Suppressor macrophage treated with lipopolysaccharide for 1 hour (primary cell): ENCODE measurements at places on chromosomes 2 and 18.

GRCh38 chr18:25453556-25454269 is 101.7 kb upstream of the ZNF521 start:
- DNase-seq: peak; percentile 49

DNA sequence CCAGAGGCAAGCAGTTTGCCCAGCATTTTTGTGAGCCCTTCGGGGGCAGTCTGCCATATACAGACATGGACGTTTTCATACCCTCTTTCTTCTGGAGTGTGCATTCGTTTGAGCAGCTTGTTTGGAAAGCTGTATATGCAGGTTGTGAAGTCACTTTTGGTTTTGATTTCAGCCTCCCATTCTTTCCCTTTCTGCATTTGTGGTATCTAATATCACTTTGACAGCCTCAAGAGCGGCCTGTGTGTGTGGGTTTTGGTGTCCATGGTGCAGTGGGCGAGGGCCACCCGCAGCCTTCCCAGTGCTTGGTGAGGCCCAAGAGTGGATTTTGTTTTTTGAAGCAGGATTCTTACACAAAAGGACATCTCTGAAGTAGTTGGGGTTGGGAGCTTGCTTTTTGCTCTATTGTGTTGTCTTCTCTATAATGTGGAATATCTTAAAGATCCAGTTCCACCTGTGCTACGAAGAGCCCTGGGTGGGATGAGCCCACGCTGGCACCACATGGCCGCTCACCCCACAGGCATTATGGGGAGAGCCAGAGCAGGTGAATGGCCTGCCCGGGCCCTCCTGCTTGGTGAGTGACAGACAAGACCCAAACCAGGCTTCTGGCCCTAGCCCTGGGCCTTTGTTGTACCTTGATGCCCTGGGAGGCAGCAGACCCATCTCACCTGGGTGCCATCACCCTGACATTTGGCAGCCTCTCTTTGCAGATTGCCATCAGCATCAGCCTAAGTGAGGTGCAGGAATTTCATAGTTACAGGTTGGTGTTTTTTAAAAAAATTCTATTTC is 29.5 kb downstream of the INPP4A start:
- DNase-seq: no peak

- no peak for DNase-seq
Measured at GRCh38 chr2:149160195-149160594, 121.7 kb downstream of the LYPD6B start.

DNA sequence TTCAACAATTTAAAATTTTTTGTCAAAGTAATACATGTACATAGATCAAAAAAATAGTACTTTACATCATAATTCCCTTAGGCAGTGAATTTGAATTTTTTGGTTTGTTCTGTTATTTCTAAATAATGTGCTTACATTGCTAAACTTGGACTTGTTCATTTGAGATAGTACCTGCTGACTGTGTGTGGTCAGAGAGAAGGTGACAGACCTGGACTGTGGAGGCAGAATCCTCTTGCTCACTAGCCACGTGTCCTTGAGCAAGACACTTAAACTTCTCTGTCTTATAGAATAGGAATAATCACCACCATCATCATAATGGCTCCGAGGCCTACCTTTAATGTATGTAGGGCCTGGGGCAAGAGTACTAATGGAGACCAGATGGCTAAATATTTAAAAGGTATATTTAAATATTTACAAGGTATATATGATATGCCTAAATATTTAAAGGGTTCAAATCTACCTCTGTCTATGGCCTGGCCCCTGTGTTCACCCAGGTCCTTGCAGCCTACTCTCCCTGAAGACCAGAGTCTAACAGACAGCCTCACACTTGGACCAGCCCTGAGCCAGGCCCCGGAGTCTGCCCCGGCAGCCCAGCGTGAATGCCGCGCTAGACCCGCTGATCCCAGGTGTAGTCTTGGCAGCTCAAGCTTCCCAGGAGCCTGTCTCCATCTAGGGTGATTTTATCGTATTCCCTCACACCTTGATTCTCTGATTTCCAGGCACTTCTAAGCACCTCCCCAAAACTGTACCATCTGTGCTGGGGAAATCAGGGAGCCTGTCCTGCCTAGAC is 33.5 kb downstream of the ZNF532 start:
- DNase-seq: no peak

GRCh38 chr2:228016402-228016801 is 145.0 kb downstream of the DAW1 start:
- DNase-seq: no peak

DNA sequence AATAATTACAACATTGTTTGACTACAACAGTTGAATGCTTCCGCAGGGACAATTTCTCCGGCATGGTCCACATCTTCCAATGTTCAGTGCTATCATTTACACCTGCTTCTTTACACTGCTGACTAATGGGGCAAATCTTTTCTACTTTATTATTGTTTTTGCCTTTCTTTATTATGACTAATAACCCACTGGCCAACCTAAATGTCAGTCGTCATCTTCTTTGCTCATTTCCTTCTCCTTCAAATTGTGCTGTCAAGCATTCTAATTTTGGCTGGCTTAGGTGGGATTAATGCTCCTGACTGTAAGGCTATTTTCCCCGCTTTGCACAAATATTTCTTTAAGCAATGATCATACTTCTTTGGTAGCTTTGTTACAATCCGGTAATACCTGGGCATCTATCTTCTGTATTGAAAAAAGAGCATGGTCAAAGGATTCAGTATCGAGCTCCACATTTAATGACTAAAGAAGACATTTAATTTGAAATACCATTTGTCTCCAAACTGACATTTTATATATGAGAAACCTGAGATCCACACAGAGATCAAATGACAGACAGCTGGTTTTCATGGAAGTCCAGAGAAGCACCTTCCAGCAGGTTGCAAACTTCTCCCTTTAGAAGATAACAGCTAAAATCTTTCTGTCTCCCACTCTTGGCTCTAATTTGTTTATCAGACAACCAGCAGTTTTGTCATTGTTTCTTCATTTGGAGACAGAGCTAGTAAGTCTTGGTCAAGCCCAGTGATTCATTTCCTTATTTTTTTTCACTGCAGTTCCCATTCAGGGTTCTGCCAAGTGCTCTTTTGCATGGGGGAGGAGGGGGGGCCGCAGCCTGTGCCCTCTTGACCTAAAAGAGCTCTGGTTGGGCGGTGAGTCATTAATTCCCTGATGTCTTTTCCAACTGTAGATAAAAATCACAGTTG is 132.9 kb downstream of the SOCS6 start:
- peak; percentile 95 for DNase-seq

DNA sequence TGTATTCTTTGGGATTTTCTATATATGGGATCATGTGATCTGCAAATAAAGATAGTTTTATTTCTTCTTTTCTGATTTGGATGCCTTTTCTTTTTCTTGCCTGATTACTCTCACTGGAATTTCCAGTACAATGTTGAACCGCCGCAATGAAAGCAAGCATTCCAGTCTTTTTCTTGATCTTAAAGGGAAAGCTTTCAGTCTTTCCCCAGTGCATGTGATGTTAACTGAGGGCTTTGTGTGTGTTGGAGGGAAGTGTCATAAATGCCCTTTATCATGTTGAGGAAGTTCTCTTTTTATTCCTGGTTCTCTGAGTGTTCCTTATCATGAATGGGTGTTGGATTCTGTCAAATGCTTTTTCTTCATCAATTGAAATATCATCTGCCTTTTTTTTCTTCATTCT is 16.9 kb upstream of the CYBRD1 start:
- DNase-seq: peak; percentile 17

GRCh38 chr2:161474920-161475319 is 58.8 kb downstream of the TBR1 start:
- no peak for DNase-seq

- DNase-seq: no peak
Measured at GRCh38 chr2:18907937-18908336, 318.6 kb upstream of the NT5C1B start.

DNA sequence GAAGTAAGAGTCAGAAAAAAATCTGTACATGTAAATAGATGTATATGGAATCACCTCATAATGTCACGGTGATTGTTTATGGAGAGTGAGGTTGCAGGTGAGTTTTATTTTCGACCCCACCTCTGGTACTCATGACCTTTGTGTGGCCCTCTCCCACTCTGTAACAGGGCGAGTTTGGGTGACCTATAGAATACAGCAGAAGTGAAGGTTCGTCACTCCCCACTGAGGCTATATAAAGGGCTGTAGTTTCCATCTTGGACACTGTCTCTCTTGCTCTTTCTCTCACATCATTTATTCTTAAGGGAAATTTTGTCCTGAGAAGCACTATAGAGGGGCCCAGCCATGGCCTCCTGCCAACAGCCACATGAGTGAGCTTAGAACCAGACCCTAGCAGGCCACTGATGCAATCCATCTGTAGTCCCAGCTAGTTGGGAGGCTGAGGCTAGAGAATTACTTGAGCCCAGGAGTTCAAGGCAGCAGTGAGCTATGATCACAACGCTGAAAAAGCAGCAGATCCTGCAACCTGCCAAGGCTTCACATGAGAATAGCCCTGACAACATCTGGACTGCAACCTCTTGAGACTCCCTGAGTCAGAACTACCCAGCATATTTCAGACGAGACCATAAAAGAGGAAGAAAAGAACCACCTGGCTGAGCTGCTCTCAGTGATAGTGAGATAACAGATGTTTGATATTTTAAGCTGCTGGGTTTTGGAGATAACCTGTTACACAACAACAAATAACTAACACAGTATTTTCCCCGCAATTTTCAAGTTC is 74.3 kb upstream of the SLC1A4 start:
- DNase-seq: no peak

GRCh38 chr2:97995026-97995733 is 568 bp downstream of the TMEM131 start:
- peak; percentile 72 for DNase-seq

- no peak for DNase-seq
Measured at GRCh38 chr2:20444101-20444992, 2.5 kb upstream of the RHOB start.

GRCh38 chr2:204585930-204586329 is 40.7 kb downstream of the PARD3B start:
- DNase-seq: no peak

- DNase-seq: no peak
Measured at GRCh38 chr2:170140561-170140960, 37.4 kb upstream of the MYO3B start.

GRCh38 chr2:232455426-232456255 is at the start of gene ALPI:
ALPI (plus strand) TSS chr2:232456153; CDS start chr2:232456200, 47 bp downstream.
- DNase-seq: no peak

- no peak for DNase-seq
Measured at GRCh38 chr2:175107146-175107545, 60.9 kb downstream of the ATF2 start.

DNA sequence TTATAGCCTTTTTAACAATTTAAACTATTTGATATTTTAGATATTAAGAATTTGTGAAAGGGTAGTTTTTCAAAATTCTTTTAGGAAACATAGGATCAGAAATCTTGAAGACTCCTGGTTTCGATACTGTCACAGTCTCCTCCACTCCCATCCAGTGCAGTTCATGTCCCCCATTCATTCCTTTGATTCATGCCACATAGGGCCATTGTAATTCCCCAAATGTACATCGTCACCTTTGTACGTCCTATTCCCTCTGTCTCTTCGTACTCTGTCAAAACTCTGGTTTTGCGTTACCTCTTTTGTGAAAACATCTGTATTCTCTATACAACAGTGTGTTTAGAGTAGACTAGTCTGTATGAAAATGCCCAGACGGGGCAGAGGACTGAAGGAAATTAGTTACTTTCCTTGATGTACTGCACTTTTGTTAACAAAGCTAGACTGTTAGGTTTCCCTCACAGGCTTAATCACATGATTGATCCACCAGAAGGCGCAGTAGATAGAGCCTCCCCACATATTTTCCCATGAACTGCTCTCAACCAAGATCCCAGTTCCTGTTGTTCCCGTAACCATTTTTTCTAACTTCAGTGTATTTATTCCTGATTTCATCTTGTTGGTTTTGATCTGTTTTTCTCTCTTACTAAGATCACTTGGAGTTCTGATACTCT is 2.5 kb downstream of the MRPL35 start:
- no peak for DNase-seq

GRCh38 chr2:100174026-100174431 is 31.6 kb upstream of the AFF3 start:
- DNase-seq: no peak

DNA sequence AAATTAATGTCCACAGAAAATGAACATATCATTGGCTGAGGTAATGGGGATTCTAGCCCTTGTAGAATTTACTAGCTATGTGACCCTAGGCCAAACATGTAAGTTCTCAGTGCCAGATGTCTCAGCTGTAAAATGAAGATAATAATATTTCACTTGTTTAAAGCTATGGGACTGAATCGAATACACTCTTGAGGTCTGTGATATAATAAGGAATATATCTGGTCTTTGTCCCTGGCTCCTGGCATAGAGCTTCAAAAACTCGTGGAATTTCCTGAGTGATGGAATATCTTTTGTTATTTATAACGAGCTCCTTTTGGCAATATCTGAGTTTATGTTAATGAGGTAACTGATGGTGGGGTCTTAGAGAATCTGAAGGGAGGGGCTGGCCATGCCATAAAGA is 201.4 kb upstream of the CYP26B1 start:
- no peak for DNase-seq

GRCh38 chr18:50410008-50410407 is 35.2 kb downstream of the SKA1 start:
- no peak for DNase-seq

DNA sequence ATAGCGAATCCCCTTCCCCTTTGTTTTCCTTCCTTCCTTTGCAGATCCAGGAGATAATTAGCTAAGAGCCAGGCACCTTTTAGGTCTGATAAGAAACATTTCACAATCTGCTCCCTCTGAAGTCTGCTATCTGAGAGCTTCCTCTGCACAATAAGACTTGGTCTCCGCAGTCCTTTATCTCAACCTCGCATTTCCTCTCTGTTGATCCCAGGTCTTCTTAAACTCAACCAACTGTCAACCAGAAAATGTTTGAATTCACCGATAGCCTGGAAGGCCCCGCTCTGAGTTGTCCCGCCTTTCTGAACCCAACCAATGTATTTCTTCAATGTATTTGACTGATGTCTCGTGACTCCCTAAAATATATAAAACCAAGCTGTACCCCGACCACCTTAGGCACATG is 78.4 kb upstream of the CTDP1 start:
- no peak for DNase-seq

- no peak for DNase-seq
Measured at GRCh38 chr2:98093611-98094010, 6.6 kb downstream of the VWA3B start.

- peak; percentile 64 for DNase-seq
Measured at GRCh38 chr2:225993430-225993829, 593.9 kb downstream of the NYAP2 start.

DNA sequence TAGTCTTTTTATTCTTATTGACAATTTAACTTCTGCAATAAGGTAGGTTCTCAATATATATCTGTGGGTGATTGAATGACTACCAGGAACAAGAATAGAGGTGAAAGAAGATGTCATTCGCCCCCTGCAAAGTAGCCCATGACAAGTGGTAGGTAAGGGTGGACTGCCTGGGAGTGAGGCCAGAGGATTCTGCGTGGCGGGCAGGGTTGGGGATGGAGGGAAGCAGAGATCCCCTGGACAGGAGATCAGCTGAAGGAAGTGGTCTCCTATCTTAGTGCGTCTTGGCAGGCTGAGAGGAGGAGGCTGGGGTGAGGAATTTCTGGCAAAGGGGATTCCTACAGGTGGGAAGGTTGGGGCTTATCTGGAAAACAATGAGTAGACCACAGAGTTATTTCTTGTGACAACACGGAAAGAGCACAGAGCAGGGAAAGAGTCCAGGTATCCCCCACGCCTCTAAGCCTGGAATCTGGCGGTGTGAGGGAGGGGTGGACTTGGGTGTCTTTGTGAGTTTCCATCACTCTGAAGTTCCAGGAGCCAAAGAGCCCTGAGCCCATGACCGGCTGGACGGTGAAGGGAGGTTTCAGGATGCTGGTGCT is 21.5 kb upstream of the MYCN start:
- DNase-seq: no peak
